NCI-H1417 treated with DMSO at 0.1 percent for 48 hours (cell line): ENCODE measurements at places on chromosomes 3 and 15.
A peak's percentile ranks its signal among the peaks of the same experiment; 100 is the strongest.

- no peak for DNase-seq
Measured at GRCh38 chr15:90762109-90762508, 45.0 kb downstream of the BLM start.

DNA sequence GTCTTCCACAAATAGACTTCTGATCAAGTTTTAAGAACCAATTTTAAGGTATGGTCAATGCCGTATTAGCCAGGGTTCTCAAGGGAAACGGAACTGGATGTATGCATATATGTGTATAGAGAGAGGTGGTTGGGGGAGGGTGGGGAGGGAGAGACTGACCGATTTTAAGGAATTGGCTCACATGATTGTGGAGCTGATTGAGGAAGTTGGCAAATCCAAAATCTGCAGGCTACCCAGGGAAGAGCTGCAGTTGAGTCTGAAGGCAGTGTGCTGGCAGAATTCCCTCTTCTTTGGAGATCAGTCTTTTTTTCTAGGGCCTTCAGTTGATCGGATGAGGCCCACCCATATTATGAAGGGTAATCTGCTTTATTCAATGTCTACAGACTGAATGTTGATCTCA is 40.8 kb upstream of the SPRED1 start:
- no peak for DNase-seq

- peak; percentile 25 for DNase-seq
Measured at GRCh38 chr15:99704444-99704838, 28.8 kb downstream of the LYSMD4 start.

GRCh38 chr3:146903927-146904326 is 298.8 kb upstream of the PLSCR5 start:
- DNase-seq = no peak

DNA sequence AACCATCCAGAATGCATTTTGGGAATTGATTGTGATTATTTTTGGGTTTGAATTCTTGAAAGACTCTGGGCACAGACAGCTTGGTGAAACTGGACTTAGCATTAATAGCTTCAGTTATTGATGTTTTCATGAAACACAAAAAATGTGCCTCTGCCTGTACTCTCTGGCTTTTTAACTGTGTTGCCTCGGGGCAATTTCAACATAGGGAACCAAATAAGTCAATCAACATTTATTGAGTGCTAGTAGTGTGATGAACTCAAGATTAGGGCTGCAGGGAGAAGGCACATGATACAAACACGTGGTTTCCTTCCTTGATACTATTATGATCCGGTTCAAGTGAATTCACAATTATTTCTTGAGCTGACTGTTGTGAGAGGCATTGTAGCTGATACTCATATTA is 50.8 kb downstream of the UNC13C start:
- DNase-seq = no peak

DNA sequence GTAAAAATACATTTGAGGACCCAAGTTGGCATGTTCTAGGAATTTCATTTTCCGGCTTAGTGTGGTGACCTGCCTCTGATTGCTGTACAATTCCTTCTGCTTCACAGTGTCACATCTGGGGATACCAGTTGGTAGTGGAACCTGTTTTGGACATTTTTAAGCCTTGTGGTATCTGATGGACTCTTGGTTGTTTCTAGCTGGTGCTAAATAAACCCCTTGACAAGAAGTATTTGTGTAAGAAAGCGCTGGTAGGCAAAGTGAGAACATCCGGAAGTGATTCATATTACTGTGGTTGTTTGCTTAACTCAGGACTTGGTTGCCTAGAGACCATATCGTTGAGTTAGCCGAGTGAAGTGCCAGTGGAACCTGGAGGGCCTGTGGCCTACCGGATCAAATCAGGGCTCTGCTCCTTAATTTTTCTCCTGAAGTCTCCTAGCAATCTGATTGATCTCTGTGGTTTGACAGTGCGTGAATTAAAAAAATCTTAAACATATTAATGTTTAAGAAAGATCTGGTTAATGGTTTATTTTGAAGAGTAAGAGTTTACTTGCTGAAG is 12.8 kb downstream of the IQGAP1 start:
- DNase-seq = peak; percentile 57

DNA sequence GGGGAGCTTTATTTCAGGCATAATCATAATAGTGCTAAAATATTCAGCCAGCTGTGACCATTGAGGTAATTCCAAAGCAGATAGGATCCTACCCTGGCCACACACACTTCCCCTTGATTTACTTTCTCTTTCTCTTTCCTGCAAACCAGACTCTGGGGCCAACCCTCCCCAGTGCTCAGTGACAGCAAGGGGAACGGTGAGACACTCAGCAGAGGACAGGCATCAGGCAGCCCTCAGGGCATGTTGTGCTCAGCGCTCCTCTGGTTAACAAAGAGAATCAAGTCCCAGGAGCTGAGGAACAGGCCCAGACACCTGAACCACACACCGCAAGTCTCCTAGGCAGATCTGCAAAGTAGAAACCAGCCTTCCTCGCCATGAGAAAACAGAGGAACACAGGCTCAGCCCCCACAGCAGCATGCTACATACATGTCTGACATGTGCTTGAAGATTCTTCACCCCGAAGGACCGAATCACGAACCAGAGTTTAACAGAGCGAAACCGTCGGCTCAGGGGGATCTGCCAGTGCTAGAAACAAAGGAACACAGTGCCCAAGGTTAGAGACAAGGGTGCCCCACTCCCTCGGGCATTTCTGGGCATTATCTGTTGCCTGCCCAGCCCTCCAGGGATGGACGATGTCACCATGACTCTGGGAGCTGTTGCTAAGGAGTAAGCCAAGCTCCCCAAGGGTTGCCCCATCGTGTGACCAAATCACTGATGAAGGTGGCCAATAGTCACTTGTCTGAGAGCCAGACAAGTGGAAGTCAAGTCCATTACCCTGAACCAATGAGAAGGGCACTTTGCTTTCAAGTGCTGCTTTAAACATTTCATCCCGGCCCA is 17.5 kb downstream of the HDC start:
- no peak for DNase-seq

GRCh38 chr15:42996871-42997270 is 76.3 kb upstream of the TTBK2 start:
- DNase-seq = no peak

GRCh38 chr3:126197854-126198584 is 17.6 kb upstream of the ALDH1L1 start:
- DNase-seq = no peak

- no peak for DNase-seq
Measured at GRCh38 chr3:126419151-126419703, 24.5 kb downstream of the CFAP100 start.

GRCh38 chr15:49709646-49710214 is 88.9 kb downstream of the DTWD1 start:
- DNase-seq = no peak

DNA sequence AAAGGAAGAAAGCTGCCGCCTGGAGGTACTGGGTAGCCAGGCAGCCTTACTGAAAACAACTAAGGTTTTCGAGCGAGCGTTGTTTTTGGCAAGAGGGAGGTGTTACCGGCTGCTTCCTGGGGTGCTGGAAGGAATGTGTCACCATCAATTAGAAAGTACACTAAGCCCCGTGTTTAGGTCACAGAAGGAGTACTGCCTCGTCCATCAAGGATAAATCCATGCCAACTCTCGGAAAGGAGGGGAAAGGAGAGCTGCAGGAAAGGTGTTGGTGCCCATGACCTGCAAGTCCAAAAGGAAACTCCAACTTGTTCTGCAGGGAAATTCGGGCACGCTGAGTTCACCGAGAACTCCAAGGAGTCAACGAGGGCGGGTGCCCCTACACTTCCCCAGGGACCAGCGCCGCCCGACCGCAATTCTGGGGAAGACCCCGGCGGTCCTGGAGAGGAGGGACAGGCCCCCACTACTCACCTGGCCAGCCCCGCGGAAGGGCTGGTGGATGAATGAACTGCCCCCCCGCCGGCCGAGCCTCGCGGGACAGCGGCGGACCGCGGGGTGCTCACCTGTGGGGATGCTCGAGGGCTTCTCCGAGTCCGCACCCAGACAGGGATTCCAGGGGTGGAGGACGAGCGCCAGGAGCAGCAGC is 542 bp downstream of the PLOD2 start:
- no peak for DNase-seq

DNA sequence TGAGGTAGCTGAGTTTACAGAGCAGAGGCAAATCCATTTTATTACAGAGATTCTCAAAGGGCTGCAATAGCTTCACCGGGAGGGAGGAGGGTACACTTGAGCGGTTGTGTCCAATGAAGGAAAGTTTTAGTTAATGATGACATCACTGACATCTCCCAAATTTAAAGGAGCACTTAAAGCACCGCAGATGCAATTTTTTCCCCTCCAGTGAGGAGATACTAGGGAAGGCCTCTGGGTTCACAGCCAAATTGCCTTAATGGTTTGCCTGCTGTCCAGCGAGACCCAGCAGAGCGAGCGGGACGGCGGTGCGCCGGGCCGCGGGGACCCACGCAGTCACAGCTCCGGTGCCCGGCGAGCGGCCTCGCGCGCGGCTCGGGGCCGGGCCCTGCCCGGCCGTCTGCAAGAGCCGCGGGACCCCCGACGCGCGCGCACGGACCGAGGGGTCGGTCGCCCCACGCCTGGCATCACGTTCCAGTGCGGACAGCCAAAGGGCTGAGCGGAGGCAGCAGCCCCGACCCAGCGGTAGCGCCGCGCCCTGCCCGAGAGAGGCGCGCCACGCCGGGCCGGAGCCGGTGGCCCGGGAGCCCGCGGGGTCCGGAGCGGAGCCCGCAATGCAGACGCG is 160.5 kb upstream of the CHRNA7 start:
- DNase-seq = no peak

GRCh38 chr3:30680789-30681648 is 74.6 kb downstream of the TGFBR2 start:
- DNase-seq = no peak

DNA sequence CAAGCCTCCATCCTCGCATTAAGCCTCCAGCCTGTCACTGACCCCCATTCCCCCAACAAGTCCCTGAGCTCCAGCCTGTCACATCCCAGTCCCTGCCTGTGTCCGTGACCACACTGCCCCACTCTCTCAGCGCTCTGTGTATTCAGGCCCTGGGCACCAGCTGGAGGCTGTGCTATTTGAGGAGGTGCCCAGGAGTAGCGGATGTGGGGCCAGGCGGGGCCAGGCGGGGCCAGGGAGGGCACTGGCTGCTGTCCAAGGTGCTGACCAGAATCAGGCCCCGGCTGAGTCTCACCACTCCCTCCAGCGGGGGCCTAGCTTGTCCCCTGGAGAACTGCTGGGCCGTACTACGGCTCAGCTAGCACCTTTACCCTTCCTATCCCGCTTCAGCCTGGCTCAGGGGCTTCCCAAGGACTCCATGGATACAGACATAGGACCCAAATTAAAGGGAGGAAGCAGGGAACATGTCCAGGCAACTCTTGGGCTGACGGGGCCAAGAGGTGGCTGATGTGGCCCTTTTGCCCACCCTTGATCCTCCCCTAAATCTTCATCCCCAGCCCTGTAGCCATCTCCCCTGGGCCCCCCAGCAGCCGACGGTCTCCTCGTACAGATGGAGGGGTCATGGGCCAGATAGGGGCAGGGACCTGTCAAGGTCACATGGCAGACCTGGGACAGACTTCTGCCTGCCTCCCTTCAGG is 1.1 kb downstream of the HHATL start:
- DNase-seq = no peak

- DNase-seq = no peak
Measured at GRCh38 chr3:23580096-23580713, 225.6 kb upstream of the UBE2E1 start.

- no peak for DNase-seq
Measured at GRCh38 chr3:177567833-177568232, 370.6 kb upstream of the TBL1XR1 start.

DNA sequence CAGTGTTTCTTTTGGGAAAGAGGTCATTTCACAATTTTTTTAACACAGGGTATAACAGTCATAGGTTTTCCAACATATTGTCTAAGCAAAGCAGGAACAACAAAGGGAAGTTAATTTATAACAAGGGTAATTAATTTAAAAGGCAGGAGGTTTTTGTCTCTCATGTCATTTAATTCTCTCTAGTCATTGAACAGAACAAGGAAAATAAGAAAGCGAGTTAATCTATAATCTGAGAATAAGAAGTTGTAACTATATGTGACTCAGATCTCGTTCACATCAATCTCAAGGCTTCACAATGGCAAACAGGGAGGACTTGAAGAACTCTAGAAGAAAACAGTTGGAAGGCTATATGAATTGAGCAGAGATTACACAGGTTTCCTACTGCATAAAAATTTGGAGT is 579.8 kb upstream of the CCDC54 start:
- DNase-seq = no peak

- DNase-seq = no peak
Measured at GRCh38 chr15:29945943-29946596, 123.8 kb upstream of the TJP1 start.

- no peak for DNase-seq
Measured at GRCh38 chr15:60781211-60781713, 302.3 kb upstream of the ICE2 start.

- no peak for DNase-seq
Measured at GRCh38 chr15:100093211-100094126, 248.3 kb downstream of the ADAMTS17 start.

- DNase-seq = no peak
Measured at GRCh38 chr3:112360561-112360960, 27.6 kb downstream of the CD200 start.

DNA sequence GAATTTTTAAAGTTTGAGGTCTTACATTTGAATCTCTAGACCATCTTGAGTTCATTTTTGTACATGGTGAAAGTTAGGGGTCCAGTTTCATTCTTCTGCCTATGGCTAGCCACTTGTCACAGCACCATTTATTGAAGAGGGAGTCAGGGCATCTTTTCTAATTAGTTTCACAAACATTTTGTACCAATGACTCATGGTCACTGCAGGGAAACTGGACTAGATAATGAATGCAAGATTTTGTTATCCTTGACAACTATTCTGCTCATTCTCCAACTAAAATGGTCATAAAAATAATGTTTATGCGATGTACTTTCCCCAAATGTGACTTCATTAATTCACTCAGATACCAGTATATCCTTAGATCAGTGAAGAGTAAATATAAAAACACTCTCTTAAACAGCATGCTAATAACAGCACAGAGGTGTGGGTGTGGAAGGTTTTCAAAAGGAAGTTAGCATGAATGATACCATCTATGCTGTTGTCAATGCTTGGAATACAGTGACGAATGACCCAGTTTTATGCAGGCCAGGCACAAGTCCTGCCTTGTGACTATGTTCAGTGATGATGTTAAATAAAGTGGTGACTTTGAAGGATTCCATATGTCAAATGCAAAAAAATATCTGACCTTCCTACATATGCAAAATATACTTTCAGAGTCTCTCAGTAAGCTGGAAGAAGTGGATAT is 314.9 kb upstream of the TMCO5A start:
- no peak for DNase-seq

GRCh38 chr15:28093752-28094535 is 5.2 kb downstream of the OCA2 start:
- DNase-seq = no peak

- peak; percentile 53 for DNase-seq
Measured at GRCh38 chr3:27360113-27361078, 8.8 kb downstream of the NEK10 start.
